Gastroesophageal sphincter (tissue), 4 donors: ENCODE measurements at places on chromosomes 1 and 21.

GRCh38 chr1:6634371-6635052, 9.8 kb downstream of the THAP3 start:
- peak; percentile 70 for ATAC-seq

- peak; percentile 60 for ATAC-seq
Measured at GRCh38 chr1:168235548-168235885, 9.7 kb downstream of the SFT2D2 start.

- no peak for ATAC-seq
Measured at GRCh38 chr1:206094024-206094423, 23.2 kb downstream of the AVPR1B start.

- no peak for ATAC-seq
Measured at GRCh38 chr1:31183927-31184554, 55.6 kb downstream of the NKAIN1 start.

DNA sequence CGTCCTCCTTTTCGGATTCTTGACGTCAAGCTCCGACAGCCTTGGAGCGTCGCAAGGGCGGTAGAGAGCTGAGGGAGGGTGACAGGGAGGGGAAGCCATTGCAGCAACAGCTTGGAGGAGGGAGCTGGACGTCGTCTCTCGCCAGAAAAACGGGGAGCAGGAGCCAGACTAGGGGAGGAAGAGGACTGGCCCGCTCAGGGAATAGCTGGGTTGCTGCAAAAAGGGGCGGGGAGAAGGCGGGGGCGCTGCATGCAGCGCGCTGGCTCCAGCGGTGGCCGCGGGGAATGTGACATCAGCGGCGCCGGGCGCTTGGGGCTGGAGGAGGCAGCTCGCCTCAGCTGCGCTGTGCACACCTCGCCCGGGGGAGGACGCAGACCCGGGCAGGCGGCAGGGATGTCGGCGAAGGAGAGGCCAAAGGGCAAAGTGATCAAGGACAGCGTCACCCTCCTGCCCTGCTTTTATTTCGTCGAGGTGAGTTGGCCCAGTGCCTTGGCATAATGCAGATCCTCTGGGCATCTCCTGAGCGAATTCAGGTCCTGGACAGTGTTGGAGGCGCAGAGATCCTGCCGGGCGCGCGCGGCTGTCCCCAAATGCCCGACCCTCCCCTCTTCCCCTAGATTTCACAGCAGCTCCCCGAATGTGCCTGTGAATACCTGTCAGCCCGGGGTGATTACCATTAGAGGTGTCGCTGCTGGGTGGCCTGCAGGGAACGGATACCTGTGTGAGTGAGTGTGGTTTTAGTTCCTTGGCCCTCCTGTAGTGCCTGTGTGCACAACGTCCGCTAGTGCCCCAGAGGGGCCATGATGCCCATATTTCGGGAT, at the start of gene PLPPR4:
TSS of gene PLPPR4 (plus strand) at position 292 of the 821 bp plus-strand sequence. CDS start at position 394, 102 bp downstream.
- ATAC-seq, result peak; percentile 77

GRCh38 chr1:19006837-19007271, 50.4 kb upstream of the IFFO2 start:
- no peak for ATAC-seq

DNA sequence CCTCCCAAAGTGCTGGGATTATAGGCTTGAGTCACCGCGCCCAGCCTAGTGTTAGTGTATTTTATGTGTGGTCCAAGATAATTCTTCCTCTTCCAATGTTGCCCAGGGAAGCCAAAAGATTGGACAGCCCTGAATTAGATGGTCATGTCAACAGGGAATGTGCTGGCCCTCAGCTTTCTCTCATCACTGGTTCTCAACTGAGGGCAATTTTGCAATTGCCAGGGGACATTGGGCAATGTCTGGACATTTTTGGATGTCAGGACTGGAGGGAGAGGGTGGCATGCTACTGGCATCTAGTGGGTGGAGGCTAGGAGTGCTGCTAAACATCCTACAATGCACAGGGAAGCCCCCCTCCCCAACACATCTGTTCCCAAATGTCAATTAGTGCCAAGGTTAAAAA, 95.0 kb downstream of the LAMC2 start:
- ATAC-seq, result peak; percentile 57

GRCh38 chr1:206873603-206874188, 8.3 kb downstream of the IL20 start:
- ATAC-seq, result no peak

DNA sequence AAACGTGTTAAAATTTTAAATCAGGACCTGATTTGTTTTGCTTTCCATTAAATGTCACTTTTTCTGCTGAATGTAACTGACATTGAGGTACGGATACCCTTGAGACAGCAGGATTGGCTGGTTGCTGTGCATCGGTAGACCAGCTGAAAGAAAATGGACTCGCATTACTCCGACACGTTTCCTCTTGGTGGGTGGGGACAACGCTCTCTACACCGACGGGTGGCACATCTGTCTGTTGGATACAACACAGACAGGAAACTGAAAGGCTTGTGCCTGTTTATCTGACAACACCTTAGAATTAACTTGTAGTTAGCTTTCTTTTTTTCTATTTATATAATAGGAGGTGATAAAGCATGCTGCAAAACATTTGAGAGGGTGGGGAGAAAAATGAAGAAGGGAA, 19.4 kb downstream of the PRPF38A start:
- no peak for ATAC-seq
